Renal cortical epithelial cell (primary cell): ENCODE measurements at places on chromosomes 12 and 14.

DNA sequence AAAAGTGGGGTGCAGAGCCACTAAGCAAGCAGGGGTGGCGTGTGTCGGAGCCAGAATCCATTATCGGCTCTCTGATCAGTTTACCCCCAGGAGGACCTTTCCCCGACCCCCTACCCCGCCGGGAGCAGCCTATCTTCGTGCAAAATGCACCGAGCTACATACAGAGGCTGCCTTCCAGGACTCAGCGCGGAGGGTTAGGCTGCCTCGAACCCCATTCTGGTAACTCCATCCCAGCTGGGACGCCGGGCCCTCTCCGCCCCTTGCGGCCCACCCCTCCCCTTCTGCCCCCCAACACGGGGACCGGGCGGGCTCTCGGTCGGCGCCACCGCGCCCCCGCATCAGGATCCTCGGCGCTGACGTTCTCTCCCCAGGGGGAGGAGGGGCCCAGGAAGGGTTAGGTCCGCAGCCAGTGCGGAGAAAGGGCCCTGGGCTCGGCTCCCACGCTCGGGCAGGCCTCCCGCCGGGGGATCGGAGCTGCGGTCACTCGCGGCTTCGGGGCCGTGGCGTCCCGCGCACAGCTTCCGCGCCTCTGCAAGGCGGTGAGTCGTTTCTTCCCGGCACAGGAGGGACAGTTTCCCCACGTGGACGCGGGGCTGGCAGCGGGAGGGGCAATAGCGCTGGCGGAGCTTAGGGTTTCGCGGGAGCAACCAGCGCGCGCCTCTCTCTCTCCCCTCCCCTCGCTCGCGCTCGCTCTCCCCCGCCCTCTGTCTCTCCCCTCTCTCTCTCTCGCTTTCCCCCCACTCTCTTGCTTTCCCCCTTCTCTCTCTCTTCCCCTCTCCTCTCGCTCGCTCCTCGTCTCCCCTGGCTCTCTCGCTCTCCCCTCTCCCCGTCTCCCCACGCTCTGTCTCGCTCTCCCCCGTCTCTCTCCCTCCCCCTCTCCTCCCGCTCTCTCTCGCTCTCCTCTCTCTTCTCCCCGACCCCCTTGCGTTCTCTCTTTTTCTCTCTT lies 12.5 kb upstream of the MAP3K9 start:
- no peak for DNase-seq

GRCh38 chr14:89848165-89848564 lies 106.4 kb downstream of the EFCAB11 start:
- DNase-seq = no peak

DNA sequence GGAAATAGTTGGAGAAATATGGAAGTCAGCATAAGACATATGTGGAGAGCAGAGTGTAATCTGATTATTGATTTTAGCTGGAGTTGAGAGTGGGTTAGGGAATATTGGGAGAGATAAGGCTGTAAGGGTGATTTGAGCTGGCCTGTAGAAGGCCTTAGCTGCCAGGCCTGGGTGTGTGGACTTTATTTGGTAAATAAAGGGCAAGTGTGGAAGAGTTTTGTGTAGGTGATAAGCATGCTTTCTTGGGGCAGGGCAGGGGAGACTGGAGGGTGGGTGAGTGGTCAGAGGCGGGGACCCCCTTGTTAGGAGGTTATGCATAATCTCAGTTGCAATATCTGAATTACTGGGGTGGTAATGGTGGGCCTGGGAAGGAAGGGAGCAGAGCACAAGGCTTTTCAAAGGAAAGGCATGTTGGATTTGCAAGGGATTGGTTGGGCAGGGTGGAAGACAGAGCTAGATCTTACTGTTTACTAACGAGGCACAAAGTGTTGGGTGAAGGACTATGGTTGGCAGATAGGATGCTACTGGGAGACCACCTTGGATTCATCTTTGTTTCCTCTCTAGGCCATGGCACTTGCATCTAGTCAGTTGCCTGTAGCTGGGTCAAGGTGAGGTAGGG lies 5.5 kb downstream of the KHNYN start:
- DNase-seq = no peak

GRCh38 chr14:73789989-73790581 lies 61.5 kb upstream of the PTGR2 start:
- no peak for DNase-seq

- DNase-seq = no peak
These were observed 171.8 kb upstream of the ATF7IP start for GRCh38 chr12:14193639-14194038.

DNA sequence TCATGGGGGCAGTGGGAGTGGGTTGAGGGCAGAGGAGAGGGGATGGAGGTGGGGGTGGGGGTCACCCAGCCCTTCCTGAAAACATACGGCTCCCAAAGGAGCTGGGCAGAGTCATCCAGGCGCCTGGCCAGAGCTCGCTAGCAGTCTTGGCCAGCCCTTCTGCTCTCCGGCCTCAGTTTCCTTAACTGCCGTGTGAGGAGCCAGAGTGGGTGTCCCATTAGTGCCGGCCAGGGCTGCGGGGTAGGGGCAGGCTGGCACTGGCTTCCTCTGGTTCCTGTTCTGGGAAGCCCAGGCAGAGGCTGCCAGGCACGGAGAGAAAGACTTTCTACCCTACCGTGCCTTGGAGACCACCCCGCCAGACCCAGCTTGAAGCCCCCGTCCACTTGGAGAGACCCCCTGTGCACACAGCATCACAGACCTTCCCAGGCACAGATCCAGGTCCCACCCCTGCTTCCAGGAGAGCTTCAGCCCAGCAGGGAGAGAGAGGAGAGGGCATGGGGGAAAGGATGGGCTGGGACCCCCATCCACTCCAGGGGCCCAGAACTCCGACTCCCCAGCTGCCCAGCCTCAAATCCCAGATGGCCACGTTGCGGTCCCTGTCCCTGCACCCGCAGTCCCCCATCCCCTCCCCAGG lies 93.3 kb downstream of the RFLNA start:
- DNase-seq = no peak

DNA sequence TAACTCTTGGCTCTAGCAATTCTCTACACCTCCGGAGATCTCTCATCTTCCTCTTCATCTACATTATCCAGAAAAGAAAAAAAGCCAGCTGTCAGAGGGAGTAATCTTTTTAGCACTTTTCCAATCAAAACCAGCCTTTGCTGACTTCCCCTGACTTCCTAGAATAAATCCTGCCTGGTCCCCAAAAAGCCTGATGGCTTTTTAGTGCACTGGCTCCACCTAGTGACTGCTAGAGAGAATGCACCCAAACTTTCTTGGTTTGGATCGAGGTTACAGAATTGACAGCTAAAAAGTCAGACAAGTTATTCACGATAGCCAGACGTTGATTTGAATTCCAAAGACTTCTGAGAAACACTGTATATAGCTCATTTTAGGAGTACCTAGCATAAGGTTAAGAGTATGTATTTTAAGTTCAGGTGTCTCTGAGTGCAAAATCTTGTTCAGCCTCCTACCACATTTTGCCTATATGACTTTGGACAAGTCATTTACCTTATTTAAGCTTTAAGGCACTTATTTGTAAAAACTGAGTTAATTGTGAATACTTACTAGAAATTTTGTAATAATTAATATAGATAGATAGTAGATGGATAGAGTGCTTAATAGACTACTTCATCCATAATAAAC lies 185.7 kb upstream of the GRIN2B start:
- peak; percentile 53 for DNase-seq

DNA sequence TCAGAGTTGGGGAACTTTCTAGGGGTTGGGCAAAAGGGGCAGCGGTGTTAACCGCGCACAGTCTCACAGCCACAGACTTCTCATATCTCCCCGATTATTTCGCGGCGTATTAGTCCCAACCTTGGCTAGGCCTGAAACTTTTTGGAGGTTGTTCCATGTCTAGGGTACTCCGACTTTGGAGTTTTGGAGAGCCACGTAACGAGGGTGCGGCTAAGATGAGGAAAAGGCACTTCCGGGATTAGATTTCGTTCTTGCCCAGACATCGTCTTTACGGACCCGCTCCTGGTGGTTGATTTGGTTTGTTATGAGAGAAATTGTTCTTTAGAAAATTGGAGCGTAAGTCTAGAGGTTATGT lies 513 bp downstream of the CCNK start:
- no peak for DNase-seq

DNA sequence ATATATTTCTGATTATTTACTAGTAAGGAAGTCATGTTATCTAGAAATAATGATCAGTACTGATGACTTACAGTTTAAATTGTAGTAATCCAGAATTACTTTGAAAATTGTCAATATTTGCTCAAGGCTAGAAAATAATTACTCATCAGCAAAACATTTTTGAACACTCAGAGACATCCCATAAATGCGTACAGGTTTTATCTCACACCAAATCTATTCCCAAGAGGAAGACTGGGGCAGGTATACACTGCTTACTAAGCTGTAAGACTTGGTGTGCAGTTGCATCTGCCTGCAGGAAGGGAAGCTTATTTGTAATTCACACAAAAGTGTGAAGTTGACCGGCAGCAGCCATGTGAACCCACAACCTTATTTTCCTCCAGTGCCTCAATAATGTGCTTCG lies 146.4 kb downstream of the CCER1 start:
- no peak for DNase-seq

DNA sequence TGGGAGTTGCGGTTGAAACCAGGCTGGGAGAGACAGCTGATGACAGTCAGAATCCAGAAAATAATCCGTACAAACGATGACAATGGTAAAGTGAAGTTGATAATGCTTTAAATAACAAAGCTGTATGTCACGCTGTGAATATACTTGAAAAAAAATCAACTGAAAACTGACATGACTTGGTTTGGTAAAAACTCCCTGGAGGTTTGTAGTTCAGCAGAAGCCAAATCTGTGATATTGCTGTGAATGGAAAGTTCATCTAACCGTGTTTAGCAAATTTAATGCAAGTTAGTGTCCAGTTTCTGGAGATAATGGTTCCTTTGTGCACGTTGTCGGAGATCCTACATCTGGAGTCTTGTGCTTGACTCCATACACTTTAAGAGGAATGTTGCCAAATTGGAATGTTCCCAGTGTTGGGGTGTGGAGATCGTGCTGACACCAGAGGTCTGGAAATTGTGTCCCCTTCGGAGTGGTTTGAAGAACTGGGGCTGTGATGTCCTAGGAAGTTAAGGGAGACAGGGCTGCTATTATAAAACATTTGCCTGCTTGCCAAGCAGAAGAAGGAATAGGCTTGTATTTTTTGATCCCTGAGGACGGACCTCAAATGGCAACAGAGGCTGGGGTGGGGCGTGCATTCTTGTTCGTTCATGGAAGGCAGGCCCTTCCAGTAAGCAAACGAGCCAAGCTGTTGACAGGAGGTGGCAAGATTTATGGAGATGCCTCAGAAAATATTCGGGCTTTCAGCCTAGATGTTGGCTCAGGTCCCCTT lies 30.6 kb downstream of the PPFIBP1 start:
- DNase-seq = peak; percentile 64

GRCh38 chr12:54560374-54560858 lies 11.0 kb downstream of the PDE1B start:
- peak; percentile 71 for DNase-seq

DNA sequence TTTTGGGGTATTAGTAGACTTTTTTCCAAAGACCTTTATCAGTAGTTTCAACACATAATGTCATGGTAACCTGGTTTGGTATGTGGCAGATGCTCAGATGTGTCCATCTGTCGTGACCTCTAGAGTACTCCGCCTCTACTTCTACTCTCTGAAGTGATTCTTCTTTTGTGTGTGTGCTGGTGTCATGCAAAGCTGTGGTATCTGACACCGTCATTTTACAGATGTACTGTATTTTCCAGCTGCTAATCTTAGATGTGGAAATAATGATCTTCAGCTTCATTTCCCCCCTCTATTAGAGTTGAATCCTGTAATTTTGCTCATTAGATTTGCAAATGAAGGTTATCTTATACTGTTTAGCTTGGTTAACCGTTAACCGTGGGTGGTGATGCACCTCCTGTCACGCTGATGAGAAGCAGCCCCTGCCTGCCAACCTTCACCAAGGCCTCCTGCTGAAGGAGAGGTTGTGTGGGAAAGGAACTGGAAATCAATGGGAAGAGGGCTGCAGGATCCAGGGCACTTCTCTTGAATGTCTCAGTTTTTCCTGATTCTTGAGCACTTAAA lies 222.4 kb upstream of the AMIGO2 start:
- DNase-seq = peak; percentile 49

GRCh38 chr12:96462571-96463280 lies 26.7 kb upstream of the CFAP54 start:
- no peak for DNase-seq

DNA sequence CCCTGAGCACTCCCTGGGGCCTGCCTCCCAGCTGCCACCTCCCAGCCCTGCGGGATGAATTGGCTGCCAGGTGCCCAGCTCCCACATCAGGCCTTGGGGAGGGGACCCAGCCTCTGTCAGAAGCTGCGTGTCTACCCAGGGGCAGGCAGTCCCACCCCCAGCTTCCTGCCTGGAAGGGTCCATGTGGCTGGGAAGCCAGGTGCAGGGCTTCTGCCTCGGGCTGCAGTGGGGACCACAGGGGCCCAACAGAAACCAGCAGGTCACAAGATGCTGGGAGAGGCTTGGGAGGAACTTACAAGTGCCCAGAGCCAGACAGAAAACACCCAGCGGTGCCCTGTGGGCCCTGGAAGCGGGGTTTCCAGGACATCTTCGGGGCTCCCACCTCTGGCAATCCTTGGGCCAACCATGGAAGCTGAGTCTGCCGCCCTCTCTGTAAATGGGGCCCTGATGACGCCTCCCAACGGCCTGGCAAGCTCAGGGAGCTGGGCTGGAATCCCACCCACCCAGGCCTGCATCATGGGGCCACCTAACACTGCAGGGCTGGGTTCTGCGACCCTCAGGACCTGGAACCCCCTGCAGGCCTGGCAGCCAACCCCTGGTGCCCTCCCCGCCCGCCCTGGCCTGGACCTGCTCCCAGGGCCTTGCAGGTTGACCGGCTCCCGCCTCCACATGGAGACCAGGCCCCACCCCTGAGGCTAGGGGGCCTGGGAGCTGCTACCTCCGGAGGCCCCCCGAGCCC lies 36.6 kb downstream of the CCNK start:
- DNase-seq = no peak

DNA sequence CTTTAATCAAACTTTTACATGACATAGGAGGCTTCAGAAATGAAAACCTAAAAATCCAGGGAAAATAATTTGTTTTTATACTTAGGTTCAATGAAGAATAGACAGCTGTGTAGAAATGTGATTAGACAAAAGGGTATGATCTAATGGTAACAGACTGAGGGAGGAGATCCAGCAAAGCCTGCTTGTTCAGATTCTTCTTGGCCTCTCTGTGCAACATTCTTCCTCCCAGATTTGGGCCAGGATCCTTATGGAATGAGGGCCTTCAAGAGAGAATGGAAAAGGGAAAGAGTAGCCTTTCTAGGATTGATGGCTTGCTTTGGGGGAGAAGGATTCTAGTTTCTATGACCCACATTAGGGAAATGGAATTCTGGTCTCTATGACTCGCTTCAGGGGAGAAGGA lies 94.5 kb upstream of the G2E3 start:
- DNase-seq = no peak

DNA sequence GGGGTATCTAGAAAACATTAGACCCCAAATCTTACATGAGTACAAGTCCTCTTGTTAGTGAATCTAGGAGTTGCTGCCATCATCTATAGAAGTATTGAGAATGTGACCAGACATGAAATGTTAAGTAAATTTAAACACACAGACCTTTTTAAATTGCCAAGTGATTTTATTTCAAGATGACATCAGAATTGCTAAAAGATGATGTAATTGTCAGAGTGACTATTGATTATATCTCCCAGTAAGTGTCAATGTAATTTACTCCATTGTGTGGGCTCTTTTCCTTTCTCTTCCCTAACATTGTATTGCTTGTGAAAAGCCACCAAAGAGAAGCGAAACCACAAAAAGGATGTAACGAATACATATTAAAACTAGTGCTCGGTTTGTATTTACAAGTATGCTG lies 16.8 kb downstream of the ADAM21 start:
- DNase-seq = no peak
